ENCODE measurements at places on chromosomes 2 and 18. TPM values are rescaled to one million over a fixed set of nuclear protein-coding genes. Genes with fewer than 3 reads are reported as not detected.

FBXO15 gene
- 0.77 TPM for total RNA-seq

UGT1A1 gene
- not detected for total RNA-seq

HJURP gene
- 41.2 TPM for total RNA-seq

DNA sequence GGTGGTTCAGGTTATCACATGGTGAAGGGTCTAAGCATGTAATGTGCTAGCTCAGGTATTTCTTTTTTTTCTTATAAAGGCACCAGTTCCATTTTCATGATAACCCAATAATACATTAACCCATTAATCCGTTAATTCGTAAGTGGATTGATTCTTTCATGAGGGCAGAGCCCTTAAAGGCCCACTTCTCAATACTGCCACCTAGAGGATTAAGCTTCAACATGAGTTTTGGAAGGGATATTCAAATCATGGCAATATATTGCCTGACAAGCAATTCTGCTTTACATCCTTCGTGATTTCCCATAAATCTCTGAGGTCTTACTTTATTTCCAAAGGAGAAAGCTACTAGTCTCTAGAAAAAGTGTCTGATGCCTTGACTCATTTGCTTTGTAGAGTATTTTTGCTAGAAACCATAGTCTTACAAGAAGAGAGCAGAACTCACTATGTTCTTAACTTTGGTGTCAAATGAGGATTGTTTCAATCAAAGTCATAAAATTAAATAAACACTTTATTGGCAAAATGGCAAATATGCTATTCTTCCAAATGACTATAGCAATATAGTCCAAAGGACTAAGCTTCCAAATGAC, 271.3 kb downstream of the KCNS3 start:
- no peaks in the 10 kb centered on the region for H3K36me3 ChIP-seq
- H3K27me3 ChIP-seq: no peaks in the 10 kb centered on the region
- no peak overlapping the region for H3K27ac ChIP-seq
- H3K4me3 ChIP-seq: no peak overlapping the region

DNA sequence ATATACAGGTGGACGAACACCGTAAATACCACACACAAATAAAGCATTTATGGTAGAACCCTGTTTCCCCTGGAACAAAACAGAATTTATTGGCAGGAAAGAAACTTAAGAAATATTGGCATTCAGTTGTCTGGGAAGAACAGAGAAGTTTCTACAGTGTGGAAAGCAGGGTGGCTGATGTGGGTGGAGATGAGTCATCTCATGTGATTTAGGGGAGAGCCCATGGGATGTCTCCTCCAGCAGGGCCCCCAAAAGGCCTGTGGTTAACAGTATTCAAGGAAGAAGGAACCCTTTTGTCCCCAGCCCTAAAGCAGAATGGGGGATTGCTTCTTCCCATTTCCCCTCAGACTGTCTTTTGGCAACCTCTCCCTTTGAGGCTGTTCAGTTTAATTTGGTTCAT, 24.2 kb downstream of the SIX3 start:
- peaks cover 10% of the 10 kb centered on the region for H3K27me3 ChIP-seq
- H3K4me3 ChIP-seq: no peak overlapping the region
- H3K4me1 ChIP-seq: no peaks in the 10 kb centered on the region
- no peak overlapping the region for H3K27ac ChIP-seq
- no peak for DNase-seq

RFTN2 gene
- 0.09 TPM for total RNA-seq

GRCh38 chr2:191020742-191021381, 6.9 kb upstream of the STAT1 start:
- no peaks in the 10 kb centered on the region for H3K27me3 ChIP-seq
- peak overlapping the region; percentile 72 for H3K27ac ChIP-seq
- peak overlapping the region; percentile 66 for H3K4me3 ChIP-seq
- peaks cover 55% of the 10 kb centered on the region for H3K4me1 ChIP-seq

DNA sequence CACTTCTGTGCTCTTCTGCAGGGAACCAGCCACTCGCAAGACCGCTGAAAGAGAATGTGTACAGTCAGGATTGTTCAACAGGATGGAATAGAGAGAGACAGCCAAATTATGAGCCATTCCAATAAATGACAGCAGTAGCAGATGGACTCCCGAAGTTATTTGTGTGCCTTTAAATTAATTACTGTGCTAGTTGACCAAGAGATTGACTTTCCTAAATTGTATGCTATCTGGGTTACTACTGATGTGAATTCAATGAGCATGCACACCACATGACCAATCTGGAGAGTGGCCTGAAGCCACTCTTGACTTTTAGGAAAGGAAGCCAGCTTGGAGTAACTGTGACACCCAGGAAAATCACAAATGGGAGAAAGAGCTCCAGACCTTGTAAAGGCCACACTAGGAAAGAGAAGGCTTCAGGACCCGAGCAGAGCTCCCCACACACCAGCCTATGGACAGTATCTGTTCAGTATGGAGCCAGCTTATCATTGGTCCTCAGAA, 52.8 kb downstream of the CHMP3 start:
- peaks cover 24% of the 10 kb centered on the region for H3K36me3 ChIP-seq
- no peak overlapping the region for H3K27ac ChIP-seq
- no peak overlapping the region for H3K4me3 ChIP-seq
- no peaks in the 10 kb centered on the region for H3K27me3 ChIP-seq

RAB31 gene
- total RNA-seq: 0.57 TPM

MTHFD2 gene
- total RNA-seq: 379 TPM

MROH2A gene
- total RNA-seq: not detected

DNA sequence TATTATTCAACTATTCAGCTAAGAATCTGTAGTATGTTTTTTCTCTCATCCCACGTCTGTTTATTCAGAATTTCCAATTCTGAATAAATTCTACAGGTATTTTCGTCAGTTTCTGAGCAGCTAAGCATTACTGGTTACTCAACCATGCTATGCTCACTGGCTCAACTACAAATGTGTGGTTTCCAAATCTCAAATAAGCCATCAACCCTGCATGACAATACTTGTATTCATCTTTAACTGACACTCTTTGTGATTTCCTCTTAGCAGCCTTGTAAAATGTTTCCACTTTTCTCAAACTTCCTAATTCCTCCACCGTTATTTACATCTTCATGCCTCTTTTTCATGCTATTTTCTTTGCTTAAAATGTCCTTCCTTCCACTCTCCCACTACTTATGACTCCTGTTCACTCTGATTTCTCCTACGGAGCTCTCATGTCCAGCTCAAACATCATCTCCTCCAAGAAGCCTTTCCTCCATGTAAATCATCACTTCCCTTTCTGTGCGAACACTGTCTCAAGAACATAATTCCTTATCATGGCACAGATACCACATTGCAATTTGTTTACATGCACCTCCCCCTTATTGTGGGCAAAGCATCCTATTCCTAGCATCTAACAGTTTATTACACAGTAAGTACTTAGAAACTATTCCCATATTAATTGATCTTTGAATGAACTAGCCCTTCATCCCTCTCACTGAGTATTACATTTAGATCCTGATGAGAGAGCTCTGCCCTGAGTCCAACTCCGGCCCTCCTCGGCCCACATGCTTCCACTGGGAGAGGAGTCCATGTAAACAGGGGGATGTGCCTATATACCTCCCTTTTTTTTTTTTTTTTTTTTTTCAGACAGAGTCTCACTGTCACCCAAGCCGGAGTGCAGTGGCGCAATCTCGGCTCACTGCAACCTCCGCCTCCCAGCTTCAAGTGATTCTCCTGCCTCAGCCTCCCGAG, 10.5 kb downstream of the CCDC88A start:
- H3K27ac ChIP-seq: no peak overlapping the region
- no peaks in the 10 kb centered on the region for H3K27me3 ChIP-seq
- H3K4me3 ChIP-seq: no peak overlapping the region
- DNase-seq: no peak
- no peaks in the 10 kb centered on the region for H3K4me1 ChIP-seq
- H3K36me3 ChIP-seq: no peaks in the 10 kb centered on the region

DNA sequence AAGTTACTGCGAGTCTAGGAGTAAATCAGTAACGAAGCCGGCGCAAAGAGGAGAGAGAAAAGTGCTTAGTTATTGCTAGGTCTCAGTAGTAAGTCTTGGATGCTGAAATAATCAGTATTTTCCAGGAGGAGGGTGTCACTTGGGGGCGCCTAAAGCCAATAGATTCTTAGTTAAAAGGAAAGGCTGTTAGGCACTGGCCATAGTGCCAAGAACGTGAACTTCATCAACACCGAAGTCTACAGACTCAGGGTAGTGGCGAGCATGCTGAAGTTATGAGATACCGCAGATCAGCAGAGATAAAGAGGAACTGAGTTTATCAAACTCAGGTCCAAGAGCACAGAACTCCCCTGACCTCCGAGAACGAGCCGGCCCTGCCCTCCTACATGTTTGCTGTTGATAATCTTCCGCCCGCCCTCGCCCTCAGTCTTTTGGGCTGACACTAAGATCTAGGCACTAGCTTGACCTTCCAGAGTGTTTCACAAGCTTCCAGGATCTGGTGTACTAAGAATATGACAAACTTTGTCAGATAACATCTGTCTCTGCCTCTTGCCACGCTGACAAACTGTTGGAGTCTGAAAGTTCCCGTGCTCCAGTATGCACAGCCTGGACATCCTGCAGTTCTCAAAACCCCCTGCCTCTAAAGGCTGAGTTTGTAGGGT, 49.2 kb downstream of the CYB5A start:
- no peak overlapping the region for H3K4me3 ChIP-seq
- no peaks in the 10 kb centered on the region for H3K4me1 ChIP-seq
- H3K27ac ChIP-seq: peak overlapping the region; percentile 35
- no peaks in the 10 kb centered on the region for H3K27me3 ChIP-seq
- no peaks in the 10 kb centered on the region for H3K36me3 ChIP-seq

TMEM150A gene
- total RNA-seq: 7.6 TPM

GRCh38 chr2:105384216-105384615, 14.6 kb downstream of the FHL2 start:
- no peaks in the 10 kb centered on the region for H3K36me3 ChIP-seq
- no peak for DNase-seq
- no peak overlapping the region for H3K4me3 ChIP-seq
- H3K4me1 ChIP-seq: no peaks in the 10 kb centered on the region
- H3K27me3 ChIP-seq: no peaks in the 10 kb centered on the region
- no peak overlapping the region for H3K27ac ChIP-seq

DNA sequence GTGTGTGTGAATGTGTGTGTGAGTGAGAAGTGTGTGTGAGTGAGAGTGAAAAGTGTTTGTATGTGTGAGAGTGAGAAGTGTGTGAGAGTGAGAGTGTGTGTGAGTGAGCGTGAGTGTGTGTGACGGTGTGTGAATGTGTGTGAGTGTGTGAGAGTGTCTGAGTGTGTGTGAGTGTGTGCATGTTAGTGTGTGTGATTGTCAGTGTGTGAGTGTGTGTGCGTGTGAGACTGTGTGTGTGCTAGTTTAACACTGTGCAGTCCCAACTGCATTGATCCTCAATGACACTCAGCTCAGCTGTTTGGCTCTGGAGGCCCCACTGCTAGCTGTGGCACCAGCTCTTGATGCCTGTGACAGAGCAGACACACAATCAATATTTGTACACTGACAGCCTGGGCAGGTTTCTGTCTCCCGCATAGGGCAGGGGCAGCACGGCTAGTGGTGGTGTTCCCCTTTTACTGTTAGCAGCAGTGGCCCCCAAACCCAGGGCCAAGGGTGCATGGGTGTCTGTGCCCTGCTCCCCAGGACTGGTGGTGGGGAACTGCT, 135.0 kb downstream of the INHBB start:
- no peaks in the 10 kb centered on the region for H3K4me1 ChIP-seq
- H3K27me3 ChIP-seq: no peaks in the 10 kb centered on the region
- H3K36me3 ChIP-seq: no peaks in the 10 kb centered on the region
- no peak overlapping the region for H3K27ac ChIP-seq
- DNase-seq: no peak

- no peaks in the 10 kb centered on the region for H3K4me1 ChIP-seq
- H3K4me3 ChIP-seq: no peak overlapping the region
- DNase-seq: no peak
- H3K27me3 ChIP-seq: no peaks in the 10 kb centered on the region
Observed at GRCh38 chr18:44767807-44768206, 87.1 kb downstream of the SETBP1 start.

- no peaks in the 10 kb centered on the region for H3K27me3 ChIP-seq
- DNase-seq: no peak
- H3K36me3 ChIP-seq: no peaks in the 10 kb centered on the region
Observed at GRCh38 chr2:65349863-65350262, 82.5 kb downstream of the SPRED2 start.

DNA sequence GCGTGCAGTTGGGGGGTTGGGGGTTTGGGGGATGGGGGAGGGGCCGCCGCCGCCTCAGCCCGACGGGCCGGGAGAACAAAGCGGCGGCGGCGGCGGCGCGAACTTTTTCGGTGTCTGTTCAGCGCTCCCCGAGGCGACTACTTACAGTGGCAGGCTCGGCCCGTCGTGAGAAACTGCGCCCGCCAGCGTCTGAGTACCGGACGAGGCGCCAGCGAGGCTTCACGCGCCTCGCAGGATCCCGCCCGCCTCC, 172 bp downstream of the PRKD3 start:
- H3K36me3 ChIP-seq: no peaks in the 10 kb centered on the region
- no peak for DNase-seq
- no peak overlapping the region for H3K4me3 ChIP-seq
- H3K27ac ChIP-seq: no peak overlapping the region

GRCh38 chr18:60246606-60247005, 126.0 kb downstream of the MC4R start:
- DNase-seq: no peak
- no peaks in the 10 kb centered on the region for H3K36me3 ChIP-seq
- H3K27me3 ChIP-seq: no peaks in the 10 kb centered on the region
- H3K4me1 ChIP-seq: no peaks in the 10 kb centered on the region
- no peak overlapping the region for H3K27ac ChIP-seq

DNA sequence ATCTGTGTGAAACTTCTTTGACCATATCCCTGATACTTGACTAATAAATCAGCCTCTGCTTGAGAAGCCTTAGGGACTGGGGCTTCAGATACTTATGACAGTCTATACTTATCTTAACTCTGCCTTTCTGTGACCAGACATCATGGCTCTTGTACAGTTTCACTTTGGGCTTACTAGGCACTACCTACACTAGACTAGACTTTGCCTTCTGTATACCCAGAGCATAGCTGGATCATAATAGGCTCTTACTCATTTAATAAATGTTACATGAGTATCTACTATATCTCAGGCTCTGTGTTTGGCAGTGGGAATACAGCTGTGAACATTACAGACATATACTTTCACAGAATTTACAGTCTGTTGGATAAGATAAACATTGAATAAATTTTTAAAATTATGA, 9.0 kb downstream of the UGP2 start:
- H3K4me1 ChIP-seq: peaks cover 57% of the 10 kb centered on the region
- H3K27me3 ChIP-seq: no peaks in the 10 kb centered on the region
- no peak overlapping the region for H3K27ac ChIP-seq
- DNase-seq: no peak

TRIM54 gene
- 0.22 TPM for total RNA-seq

DNA sequence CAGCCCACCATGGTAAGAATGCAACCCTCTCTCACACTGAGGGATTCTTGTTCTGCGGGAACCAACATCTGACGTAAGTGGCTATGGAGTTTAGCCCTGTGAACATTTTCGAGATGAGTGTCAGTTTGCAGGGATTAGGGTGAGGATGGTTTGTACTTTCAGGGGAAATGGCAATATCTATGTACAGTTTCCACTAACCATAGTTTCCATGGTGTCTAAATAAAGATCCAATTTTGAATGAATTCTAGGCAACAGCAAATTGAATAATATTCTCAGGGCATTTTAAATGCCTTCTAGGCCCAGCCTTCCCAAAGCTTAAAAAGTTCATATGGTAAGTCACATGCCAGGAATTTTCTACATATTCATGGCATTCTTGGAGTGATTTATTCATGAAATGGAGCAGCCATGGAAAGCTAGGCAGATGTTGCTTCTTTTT, 105.4 kb upstream of the MMADHC start:
- no peak overlapping the region for H3K27ac ChIP-seq
- no peaks in the 10 kb centered on the region for H3K27me3 ChIP-seq
- no peak for DNase-seq
- no peaks in the 10 kb centered on the region for H3K36me3 ChIP-seq

- no peak overlapping the region for H3K27ac ChIP-seq
- peaks cover 7% of the 10 kb centered on the region for H3K4me1 ChIP-seq
- no peak for DNase-seq
- no peak overlapping the region for H3K4me3 ChIP-seq
- H3K27me3 ChIP-seq: no peaks in the 10 kb centered on the region
Observed at GRCh38 chr2:148739454-148740105, 95.0 kb downstream of the EPC2 start.

NMUR1 gene
- total RNA-seq: 0.18 TPM
